ENCODE measurements at places on chromosomes 3 and 15.

- no peak for DNase-seq
These were observed 160.6 kb downstream of the EPHA3 start for GRCh38 chr3:89268059-89268458.

GRCh38 chr3:178465260-178466180 lies 70.7 kb upstream of the KCNMB2 start:
- DNase-seq, result no peak

- peak; percentile 9 for DNase-seq
These were observed 9.2 kb upstream of the HHLA2 start for GRCh38 chr3:108287146-108287545.

DNA sequence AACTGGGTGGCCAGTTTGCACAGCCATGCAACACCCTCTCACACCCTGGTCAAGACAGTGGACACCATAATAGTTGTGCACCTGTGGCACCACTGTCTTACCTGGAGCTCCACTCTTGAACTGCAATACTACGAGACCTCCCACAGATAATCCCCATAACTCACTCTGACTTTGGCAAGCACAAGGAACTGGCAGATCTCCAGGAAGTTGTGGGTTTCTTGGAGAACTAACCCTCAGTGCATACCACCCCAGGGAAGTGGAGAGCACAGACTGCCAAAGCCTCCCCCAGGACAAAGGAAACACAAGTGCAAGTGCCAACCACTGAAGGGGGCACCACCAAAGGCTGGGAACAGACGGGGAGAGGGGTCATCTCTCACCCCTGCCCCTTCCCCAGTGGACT lies 318.6 kb downstream of the SUCLG2 start:
- no peak for DNase-seq

GRCh38 chr3:98769448-98769847 lies 6.3 kb downstream of the ST3GAL6 start:
- no peak for DNase-seq

DNA sequence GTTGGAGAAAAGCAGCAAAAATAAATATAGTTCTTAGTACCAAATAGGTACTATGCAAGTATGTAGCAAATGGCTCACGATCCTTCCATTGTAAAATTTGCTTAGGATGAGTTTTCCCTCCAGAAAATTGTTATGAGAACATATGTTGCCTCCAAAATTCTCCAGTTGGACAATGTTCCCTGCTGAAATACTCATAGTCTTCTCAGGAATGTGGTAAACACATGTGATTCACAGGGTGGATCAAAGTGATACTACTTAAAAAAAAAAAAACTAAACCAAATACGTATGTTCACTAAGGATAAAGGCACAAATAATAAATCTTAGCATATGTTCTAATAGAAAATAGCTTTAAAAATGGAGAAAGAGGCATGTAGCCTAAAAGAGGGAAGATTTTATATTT lies 84.3 kb upstream of the ZNF385D start:
- DNase-seq, result no peak

DNA sequence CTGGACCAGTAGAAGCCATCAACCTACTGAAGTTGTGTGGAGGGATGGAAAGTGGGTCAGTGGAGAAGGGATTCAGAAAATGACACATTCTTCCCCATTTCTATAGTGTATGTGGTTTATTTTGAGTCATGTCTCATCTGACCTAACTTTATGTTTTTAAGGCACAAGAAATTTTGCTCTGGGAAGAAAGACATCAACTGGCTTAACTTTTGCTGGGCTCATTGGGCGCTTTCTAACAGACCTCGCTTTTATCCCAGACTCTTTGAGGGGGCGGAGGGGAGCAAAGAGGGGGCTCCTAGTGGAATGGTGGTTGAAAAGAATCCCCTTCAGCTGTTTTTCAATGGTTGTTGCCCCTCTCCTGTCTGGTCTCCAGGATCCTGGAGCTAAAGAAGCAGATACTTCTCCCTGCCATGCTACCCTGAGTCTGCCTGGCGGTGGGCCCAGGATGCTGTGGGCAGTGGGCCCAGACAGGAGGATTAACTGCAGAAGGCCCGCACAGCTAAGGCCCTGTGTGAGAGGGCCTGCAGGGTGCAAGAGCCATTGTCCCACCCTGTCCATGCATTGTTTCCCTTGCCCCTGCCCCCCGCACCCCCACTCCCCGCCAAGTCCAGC lies 14.5 kb downstream of the CSRNP1 start:
- no peak for DNase-seq

- DNase-seq, result peak; percentile 92
These were observed 1.8 kb downstream of the ZBTB38 start for GRCh38 chr3:141370065-141370533.

DNA sequence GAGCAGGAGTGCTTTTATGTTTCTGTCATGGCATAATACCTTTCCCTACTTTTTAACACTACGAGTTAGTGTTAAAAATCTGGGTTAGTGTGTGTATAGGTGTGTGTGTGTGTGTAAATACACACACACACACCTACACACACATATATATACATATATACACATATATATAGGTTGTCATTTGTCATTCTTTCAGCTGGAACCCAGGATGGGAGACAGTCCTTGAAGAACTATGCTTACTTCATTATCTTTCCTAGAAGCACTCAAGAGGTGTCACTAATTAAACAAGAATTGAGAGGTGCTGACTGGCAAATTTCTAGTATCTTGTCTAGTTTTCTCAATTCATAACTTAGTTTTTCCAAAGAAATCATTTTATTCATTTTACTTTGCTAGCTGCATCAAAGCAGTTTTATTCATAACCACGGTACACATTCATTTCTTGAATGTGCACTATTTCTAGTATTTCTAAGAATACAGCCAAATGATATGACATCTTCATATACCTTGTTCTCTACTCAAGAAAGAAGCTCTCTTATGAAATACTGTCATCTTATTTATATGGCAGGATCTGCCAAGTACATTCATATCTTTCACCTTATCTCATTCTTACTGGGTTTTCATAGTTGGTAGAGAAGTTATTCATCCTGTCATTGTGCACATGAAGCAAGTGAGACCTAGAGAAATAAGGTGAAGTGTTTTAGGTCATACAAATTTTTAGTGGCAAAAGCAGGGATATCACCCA lies 46.6 kb downstream of the ISL2 start:
- DNase-seq, result no peak

DNA sequence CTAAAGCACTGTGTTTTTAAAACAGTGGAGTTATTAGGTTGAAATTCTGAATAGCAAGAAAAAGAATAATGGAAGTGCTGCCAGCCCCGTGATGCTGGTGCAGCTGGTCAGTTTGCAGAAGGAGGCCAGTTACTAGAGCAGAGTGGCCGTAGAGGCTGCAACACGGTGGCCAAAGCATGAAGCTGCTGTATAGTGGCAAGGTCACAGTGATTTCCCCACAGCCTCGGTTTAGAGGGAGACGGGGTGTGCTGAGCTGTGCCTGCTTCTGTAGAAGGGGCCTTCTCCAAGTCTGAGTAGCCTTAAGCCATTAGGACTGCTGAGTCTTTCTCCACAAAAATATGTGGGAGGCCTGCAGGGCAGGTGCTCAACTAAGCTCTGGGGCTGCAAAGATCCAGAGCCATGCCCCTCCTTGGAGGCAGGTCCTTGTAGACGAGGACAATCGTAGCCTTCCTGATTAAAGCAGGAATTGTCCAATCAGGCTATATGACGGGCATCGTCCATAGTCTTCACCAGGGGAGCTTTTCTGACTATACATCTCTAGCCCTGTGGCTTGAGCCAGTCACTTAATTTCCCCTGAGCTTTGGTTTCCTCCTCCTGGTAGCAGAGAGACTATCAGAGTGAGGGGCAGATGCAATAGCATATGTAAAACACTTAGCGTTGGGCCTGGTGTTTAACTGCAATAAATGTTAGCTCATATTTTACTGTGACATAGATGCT lies 151.6 kb downstream of the PGPEP1L start:
- DNase-seq, result no peak

DNA sequence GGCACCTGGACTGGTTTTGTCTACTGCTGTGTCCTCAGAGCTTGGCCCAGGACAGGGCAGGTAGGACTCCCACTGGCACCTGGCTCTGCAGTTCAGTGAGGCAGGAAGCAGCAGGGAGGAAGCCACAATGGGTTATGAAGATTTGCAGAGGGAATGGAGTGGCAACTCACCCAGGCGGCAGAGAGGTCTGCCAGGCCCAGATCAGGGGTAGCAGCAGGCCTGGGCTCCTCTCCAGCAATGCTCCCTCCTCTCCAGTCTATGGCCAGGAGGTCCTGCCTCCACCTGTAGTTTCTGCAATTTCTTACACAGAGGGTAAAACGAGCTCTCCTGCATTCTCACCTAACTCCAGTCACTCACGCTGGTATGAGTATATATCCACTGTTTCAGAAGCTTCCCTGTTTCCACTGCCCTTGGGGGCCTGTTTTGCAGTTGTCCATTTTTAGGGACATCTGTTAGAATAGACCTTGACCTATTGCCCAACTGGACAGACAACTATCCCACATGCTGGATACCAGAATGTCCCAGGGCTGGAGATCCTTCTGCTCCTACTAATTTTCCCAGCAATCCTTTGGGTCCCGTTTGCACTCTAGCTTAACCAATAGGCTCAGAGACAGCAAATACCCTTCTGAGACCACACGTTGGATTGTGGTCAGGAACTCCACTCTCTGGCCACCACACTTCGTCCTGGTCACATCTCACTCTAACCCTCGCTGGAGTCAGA lies 35.2 kb downstream of the HMCES start:
- DNase-seq, result no peak

DNA sequence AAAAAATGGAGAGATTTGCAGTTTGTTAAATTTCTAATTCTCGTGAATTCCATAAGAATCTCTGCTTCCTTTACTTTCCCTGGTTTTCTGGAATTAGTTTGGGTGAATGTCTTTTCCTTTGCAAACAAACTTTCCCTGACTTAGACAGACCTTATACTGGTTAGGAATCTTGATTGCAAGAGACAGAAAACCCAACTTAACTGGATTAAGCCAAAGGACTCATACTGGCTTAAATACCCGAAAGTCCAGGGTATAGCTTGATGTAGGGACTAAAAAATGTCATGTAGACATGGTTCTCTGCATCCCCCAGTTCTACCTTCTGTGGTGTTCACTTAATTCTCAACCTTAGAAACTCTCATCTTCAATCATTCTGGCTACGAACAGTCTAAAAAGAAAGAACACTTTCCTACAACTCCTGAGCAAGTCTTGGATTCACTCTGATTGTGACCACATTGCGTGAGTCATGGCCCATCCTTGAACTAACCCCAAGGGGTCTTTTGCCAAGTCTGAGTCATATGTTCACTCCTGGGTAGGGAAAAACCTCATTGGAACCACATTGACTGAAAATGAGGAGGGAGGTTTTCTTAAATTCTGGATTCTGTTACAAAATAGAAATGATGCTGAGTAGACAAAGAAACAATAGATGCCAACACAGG lies 136.0 kb upstream of the DAZL start:
- peak; percentile 97 for DNase-seq

DNA sequence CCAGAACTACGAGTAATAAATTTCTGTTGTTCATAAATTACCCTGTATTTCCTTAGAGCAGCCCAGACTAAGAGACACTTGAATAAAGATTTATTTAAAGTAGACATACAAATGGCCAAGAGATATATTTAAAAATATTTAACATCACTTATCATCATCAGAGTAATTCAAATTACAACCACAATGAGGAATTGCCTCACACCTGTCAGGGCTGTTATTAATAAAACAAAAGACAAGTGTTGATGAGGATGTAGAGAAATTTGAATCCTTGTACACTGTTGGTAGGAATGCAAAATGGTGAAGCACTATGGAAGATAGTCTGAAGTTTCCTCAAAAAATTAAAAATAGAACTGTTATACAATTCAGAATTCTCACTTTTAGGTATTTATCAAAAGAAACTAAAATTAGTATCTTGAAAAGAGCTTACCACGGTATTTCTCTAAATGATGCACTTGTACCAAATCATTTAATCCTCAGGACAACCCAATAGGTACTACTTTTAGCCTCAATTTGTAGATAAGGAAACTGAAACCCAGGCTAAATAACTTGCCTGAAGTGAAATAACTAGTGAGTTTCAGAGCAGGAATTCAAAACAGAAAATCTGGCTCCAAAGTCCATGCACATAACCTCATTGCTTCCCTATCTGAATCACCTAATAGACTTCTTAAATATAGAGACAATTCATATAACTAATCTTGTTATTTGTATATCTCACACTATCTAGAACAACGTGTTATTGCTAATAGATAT lies 69.4 kb downstream of the ZBTB20 start:
- DNase-seq, result no peak

DNA sequence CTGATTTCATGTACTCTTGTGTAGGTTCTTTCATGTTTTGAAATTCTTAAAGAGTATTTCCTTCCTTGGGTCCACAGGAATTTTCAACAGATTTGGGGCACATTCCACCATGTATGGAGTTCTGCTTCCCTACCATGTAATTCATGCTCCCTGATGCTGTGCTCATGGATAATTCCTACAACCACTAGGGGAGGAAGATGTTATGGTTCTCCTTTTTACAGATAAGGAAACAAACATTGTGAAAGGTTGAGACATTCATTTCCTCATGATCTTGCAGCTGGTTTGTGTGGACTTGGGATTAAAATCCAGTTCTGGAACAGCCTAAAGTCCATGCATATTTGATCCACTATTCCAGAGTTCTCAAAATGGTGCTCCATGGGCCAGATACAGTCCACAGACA lies 174.9 kb upstream of the FRMD4B start:
- no peak for DNase-seq

- no peak for DNase-seq
These were observed 115.0 kb downstream of the FOXB1 start for GRCh38 chr15:60119101-60119500.

Data from HFF-Myc (cell line).